Dermis lymphatic vessel endothelial cell (primary cell): ENCODE measurements at places on chromosomes 3 and 15. TPM values are rescaled to one million over a fixed set of nuclear protein-coding genes. Genes with fewer than 3 reads are reported as not detected.

Gene GMNC
- total RNA-seq, result not detected in 2 replicates

Gene MYLK
- total RNA-seq, result 14.2 and 19.4 TPM in 2 replicates

Gene IMPDH2
- total RNA-seq, result 149 and 269 TPM in 2 replicates

Gene PRICKLE2
- 8.2 and 10.6 TPM in 2 replicates for total RNA-seq

Gene LRRC34
- total RNA-seq, result 1.2 and 2.2 TPM in 2 replicates

Gene LRRC31
- not detected in 2 replicates for total RNA-seq

Gene P2RY13
- total RNA-seq, result not detected in 2 replicates

Gene TRPC1
- 1.6 and 6.2 TPM in 2 replicates for total RNA-seq

Gene ZNF860
- total RNA-seq, result 0.87 and 1.5 TPM in 2 replicates

Gene ENTPD3
- under 0.01 TPM in 2 replicates for total RNA-seq
